ENCODE measurements at places on chromosomes 4 and X.

- no peak for DNase-seq
Observed at GRCh38 chr4:143559757-143560147, 46.2 kb downstream of the SMARCA5 start.

DNA sequence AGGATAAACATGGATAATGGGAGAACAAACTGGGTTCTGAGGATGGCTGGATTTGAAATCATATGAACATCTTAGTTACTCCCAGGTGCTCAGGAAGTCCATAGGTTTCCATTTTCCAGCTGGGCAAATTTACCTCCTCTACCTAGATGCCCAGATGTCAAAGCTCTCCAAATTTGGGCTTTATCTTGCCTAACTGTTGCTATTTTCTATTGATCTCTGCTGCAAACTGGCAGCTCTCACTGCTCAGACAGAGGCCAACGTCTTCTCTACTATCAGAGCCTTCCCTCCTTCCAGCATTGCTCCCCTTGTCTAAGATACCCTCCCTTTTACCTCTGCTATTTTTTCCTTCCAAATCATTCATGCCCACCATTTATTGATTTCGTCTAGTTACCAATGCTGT, 62.1 kb downstream of the LDB2 start:
- DNase-seq: no peak

- DNase-seq: no peak
Observed at GRCh38 chr4:151673908-151674520, 86.8 kb downstream of the GATB start.

DNA sequence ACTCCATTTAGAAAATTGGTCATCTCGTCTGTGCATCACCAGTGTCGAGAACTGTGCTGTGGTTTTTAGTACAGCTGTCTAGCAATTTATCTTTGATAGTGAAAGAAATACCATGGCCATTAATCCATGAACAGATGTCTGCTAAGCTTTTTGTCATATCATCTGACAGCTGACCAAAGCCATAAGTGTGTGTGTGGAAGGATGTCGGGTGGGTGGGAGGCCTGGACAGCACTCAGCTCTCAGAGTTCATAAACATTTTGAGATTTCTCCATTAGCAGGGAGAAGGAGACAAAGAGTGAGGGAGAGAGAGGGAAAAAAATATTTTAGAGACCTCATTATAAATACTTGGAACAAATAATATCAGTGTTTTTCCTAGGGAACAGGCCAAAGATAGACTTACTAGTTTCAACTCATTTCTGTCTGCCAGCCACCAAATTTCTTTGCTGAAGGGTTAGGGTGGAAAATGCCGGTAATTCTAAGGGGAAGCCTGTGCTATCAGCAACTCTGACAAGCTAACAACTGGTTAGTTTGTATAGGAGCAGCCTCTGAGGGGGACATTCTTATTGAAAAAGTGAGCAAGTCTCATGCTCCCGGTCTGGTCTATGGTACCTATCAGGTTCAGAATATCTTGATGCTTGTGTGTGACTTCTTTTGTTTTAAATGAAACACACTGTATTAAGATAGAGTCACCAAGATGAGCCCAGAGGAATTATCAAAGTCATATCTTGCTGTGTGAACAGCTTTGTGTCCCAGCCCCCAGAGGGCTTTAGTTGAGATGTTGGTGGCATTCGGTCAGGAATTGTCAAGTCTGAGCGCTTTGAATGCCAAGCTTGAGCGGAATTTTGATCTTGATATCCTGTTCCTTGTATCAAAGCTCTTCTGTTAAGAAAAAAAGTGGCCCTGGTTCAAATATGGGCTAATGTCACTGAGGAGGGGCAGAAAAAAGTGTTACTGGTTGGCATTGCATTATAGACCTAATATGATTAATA, 41.9 kb upstream of the PDLIM3 start:
- no peak for DNase-seq

DNA sequence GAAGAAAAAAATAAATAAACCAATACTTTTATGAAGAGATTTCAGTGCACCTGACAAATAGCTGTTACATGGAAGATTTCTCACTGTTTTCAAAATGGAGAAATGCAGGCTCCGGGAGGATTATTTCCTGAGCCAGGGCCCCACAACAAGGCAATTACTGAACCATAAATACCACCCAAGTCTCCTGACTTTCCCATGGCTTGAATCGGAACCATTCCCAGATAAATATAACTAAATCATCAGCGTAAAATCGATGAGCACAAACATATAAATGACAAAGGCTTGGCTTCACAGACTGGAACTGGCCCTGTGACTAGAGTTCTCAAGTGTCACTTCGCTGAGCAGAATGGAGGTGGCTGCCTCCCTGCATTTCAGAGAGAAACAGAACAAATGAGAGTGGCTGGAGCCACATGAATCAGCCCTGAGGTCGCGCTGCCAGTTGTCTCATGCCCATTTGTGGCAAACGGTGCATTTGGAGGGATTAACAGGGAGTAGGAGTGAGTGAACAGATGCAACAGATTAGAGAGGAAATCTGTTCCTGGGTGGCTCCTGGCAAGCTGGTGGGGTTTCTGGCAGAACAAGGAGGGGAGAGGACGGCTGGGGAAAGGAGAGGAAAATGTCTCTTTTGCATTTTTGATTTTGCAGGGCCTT, 57.3 kb upstream of the STIM2 start:
- no peak for DNase-seq

GRCh38 chrX:24332878-24333277, 19.0 kb upstream of the SUPT20HL2 start:
- DNase-seq: no peak

GRCh38 chr4:156774422-156774821, 197.2 kb downstream of the PDGFC start:
- peak; percentile 87 for DNase-seq

GRCh38 chr4:70601422-70602039, 9.5 kb downstream of the AMBN start:
- DNase-seq: peak; percentile 59

GRCh38 chr4:143353797-143354196, 17.1 kb downstream of the GAB1 start:
- no peak for DNase-seq

DNA sequence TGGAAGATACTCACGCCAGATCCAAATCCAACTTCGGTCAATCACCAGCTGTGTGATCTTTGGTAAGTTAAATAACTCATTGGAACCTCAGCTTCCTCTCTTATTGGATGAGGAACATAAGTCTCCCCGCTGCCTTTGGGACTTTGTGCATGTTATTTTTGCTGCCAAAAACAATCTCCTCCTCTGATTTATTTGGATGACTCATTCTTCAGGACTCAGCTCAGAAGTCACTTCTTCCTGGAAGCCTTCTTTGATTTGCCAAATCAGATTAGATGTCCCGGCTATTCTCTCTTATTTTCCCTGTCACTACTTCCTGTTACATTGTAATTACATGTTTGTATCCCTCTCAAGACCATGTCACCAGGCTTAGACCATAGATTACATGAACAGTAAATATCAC, 138.0 kb upstream of the BOD1L1 start:
- DNase-seq: peak; percentile 9

DNA sequence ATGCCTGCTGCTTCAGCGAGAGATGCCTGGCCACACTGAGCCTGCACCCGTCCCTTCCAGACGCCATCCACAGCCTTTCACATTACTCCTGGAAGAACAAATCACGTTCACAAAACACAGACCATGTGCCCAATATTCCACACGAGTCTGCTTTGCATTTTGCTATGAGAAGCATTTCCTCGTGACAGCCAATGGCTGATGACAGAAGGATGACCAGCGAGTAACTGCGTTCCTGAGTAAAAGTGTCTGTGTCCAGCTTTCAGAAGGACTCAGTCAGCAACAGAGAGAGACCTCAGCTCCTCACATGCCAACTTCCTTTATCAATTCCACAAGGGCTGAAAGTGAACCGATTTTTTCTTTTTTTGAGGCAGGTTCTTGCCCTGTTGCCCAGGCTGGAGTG, 19.5 kb downstream of the NAT8L start:
- no peak for DNase-seq

DNA sequence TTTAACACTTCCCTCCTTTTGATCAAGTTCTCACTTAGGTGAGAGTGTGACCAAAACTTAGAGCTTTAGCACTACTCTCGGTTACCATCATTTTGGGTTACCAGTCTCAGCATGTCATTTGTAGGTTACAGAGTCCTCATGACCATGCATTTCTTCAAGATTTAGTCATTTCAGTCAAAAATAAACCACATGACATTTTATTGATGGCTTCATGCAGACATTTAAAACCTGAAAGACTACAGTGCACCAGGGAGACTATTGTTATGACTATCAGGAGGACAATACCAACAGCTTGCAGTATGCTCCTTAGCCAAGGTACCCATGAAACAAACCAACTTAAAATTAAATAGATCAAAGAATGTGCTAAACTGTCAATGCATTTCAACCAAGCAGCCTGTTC, 498.1 kb upstream of the FSTL5 start:
- no peak for DNase-seq

- peak; percentile 5 for DNase-seq
Observed at GRCh38 chr4:87732033-87732765, 67.2 kb upstream of the IBSP start.

- no peak for DNase-seq
Observed at GRCh38 chr4:6109842-6110560, 90.3 kb downstream of the JAKMIP1 start.

DNA sequence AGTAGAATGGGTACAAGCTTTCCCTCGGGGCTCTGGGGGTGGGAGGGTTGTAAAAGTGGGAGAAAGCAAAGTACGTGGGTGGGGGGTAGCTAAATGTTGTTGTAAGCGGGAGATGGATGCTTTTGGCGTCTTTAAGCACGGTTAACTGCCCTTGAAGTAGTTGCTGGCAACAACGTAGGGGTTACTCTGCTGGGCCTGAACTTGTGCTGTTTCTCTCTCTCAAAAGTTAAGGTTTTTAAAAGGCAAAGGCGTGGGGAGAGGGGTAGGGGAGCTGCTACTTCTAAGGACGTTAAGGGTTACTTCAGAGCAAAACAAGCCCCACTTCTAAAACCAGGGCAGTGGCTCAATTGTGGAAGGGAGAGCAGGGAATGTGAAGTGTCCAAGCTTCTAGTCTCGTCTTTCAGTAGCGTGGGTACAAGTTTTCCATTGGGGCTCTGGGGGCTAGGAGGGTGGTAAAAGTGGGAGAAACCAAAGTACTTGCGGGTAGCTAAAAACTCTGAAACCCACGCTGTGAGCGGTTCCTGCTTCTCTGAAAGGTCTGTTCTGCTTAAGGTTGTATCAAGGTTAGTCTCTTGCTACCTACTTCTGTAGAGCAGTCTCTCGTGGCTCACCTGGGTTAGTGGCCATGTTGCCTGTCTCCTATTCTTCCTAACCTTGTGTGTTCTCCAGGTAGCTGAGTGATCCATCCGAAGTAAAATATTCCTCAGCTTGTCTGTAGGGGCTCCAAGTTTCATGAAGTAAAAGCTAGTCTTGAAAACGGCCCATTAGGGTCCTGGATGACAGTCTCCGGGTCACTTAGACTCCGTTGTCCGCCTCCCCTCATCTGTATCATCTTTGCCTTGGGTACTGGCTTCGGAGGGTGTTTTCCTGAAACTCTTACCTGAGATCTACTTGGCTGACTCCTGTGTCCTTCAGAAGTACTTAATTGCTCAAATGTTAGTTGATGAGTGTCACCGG, 1.7 kb upstream of the WDR1 start:
- DNase-seq: no peak

- no peak for DNase-seq
Observed at GRCh38 chr4:153628796-153629315, 55.2 kb upstream of the TLR2 start.

GRCh38 chr4:107572281-107572680, 147.8 kb downstream of the PAPSS1 start:
- DNase-seq: no peak

GRCh38 chr4:78923464-78924312, 15.6 kb downstream of the PAQR3 start:
- no peak for DNase-seq

- no peak for DNase-seq
Observed at GRCh38 chr4:149794352-149794751, 21.3 kb downstream of the IQCM start.

DNA sequence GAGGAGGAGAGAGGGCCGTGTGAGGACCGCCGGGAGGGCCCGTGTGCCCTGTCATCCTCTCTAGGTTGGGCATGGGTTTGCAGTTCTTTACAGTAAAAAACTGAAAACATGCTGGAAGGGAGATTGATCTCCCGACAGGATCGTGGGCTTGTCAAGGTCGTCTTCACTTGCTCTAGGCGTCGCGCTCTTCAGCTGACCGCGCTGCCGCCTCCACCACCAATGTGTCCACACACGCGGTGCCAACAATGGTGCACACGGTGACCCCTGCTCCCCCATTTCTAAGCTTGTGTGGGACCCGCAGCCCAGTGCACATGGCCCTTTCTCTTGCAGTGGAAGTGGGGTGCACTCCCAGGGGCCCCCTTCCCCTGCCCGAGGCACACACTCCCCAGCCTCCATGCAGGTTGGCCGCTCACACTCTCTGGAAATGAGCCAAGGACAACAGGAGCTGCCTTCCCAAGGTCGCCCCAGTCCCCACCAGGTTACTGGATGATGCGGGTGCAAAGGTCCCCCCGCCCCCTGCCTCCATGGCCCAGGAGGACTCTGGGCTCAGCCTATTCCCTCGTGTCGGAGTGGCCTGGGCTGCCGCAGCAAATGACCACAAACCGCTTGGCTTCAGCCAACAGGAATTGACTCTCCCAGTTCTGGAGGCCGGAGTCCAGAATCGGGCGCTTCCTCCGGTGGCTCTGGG, 1.7 kb upstream of the ZFP92 start:
- DNase-seq: no peak

DNA sequence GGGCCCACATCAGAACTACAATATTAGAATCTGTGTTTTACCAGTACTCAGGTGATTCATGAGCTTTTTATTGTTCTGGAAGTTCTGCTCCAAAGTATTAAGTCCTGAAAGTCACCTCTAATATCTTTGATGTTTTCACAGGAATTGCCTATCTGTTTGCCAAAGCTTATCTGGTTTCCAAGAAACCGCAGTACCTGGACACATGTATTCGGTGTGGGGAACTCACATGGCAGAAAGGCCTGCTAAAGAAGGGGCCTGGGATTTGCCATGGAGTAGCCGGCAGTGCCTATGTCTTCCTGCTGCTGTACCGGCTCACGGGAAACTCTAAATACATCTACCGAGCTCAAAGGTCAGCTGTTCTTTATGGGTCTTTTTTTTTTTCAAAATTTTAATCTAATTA, 18.4 kb upstream of the XK start:
- no peak for DNase-seq

GRCh38 chrX:40316502-40316901, 218.7 kb upstream of the BCOR start:
- DNase-seq: no peak
